ENCODE measurements at places on chromosomes 2 and 18.

GRCh38 chr18:12658426-12659138 is 675 bp upstream of the SPIRE1 start:
- no peak for DNase-seq

DNA sequence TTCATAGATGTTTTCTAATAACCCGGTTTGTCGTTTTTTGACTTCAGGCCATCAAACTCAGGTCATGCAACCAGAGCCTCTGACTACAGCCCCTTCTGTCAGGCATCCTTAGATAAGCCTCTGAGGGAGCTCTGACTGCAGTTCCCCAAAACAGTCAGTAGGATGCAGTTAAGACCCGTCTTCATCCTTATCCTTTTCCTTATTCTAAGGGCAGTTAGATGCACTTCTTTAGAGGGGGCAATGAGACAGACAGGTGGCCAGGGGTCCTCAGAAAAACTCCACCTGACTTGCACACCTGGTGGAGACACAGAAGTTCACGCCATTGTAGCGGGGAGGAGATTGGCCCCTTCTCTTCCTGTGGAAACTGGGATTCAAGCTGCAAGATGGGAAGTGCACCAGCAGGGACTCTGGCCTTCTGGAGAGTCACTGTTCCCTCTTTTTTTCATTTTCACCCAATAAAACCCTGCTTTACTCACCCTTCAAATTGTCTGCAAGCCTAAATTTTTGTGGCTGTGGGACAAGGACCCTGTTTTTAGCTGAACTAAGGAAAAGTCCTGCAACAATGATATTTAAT is 104.8 kb upstream of the TFPI start:
- no peak for DNase-seq

DNA sequence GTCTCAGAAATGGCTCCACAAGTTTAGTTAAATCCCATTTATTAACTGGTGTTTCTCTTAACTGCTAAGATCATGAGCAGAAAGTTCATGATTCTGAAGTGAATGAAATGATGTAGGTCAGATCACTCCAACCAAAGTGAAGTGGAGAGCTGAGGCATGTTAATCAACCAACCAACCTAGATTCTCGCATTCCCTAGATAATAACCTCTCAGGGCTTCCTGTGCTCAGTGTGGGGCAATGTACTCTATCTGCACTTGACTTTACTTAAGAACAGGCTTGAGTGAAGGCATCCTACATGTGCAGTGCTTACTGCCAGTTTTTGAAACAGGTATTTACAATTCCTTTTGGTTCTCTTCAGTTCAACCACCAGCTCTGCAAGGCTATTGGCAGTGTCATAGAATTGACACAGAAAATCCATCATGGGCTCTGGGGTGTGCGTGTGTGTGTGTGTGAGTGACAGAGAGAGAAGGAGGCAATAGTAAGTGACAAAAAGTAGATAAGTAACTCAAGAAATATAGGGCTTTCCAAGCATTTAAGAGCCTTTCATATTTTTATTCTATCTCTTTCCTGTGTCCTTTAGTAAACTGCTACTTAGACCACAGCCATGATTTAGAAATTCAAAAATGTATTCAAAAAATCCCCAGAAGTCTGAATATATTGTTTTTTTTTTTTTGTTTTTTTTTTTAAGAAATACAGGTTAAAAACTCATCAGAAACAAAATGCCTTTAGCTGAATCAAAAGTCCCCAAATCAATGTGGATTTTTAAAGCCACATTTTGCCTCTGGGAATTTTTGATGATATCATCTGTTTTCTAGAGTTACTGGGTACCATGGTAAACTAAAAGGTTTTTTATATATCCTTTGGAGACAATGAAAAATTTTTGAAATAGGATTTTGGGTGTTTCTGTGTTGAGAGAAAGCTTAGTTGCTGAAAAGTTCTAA is 28.6 kb downstream of the DOCK10 start:
- no peak for DNase-seq

DNA sequence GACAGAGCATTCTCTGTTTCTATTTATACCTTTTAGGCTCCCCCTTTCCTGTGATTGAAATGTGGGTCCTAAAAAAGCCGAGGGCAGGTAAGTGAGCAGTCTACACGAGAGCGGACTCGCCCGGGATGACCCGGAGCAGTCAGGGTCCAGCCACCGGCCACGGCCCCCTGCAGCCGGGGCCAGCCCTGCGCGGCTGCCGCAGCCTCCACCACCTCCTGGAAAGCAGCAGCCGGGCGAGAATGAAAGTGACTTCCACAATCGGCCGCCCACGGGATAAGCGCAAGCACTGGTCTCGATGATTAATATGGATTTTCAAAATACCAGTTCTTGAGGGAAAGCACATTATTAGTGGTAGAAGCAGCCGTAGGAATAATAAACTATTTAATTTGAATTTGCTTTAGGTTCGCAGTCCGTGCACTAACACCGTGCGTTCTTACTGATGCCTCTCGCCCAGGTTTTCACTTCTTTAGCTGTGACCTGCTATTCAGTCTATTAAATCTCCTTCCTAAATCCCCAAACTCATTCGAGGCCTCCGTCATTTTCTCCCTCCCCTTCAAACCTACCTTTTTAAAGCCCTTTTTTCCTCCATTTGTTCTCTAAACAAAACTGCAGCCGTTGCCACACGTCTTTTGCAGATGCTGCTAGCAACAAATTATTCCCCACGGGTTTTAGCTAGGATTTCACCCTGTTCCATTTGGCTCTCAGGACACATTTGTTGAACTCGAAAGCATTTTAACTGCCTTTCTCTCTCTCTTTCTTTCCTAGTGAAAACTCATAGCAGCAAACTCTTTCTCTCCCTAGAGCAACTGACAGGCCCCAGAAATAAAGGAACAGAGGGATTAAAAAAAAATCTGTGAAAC is 1015.1 kb upstream of the PIK3C3 start:
- DNase-seq: no peak

DNA sequence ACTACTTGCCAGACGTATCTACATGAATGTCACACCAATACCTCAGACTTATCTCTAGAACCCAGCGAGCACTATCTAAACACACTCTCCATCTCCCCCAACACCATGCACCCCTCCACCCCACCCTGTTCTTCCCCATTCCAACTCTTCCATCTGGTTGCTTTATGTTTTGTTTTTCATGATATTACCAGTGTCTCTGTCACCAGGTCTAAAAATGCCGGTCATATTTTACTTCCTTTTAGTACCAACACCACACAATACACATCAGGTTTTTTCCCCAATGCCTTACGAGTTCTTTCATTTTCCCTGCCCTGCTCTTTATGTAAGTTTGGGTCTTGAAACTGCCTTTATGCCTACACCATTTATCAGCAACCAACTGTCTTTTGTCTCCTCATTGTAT is 10.2 kb upstream of the ITGA4 start:
- DNase-seq: no peak

- no peak for DNase-seq
These were observed 10.3 kb downstream of the SULT1C4 start for GRCh38 chr2:108388045-108388444.

Measured in stimulated activated CD4-positive, alpha-beta T cell treated with anti-CD3 and anti-CD28 coated beads, Interleukin-15, amount 100 ng/mL, for 1 hour (primary cell).